ENCODE measurements at places on chromosomes 13 and 19.
A peak's percentile ranks its signal among the peaks of the same experiment; 100 is the strongest.

DNA sequence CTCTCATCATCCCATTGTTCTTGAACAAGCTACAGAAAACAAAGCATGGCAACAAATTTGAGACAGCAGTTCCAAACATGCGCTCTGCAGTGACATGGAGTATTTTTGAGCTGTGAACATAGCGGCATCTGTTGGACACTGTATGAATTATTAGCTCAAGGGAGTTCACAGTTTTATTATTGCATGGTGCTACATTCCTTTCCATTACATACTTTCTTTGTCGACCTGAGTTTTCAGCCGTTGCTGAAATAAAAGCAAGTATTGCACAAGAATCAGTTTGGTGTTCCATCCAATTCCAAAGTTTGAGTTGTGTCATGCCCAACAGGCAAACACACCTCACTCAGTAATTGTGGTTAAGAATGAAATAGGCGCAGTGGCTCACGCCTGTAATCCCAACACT lies 30.1 kb upstream of the METTL21C start:
- DNase-seq = no peak

DNA sequence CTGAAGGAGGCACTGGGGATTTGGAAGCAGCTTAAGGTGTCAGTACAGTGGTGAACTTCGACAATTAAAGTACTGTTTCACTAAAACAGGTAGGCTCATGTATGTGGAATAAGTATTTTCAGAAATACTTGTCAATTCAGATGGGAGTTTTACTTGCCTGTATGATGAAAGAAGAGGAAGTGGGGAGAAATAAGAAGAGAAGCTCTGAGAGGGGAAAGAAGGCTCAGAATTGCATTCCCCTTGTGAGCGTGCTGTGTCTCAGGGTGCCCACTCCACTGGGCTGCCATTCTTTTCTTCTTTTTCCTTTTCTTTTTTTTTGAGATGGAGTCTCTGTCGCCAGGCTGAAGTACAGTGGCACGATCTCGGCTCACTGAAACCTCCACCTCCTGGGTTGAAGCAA lies 38.6 kb upstream of the RNF17 start:
- no peak for DNase-seq

- DNase-seq = no peak
Measured at GRCh38 chr13:85377783-85378182, 421.4 kb downstream of the SLITRK6 start.

GRCh38 chr13:44063881-44064280 lies 184.2 kb downstream of the LACC1 start:
- DNase-seq = no peak

- DNase-seq = no peak
Measured at GRCh38 chr19:10535613-10536012, 8.1 kb upstream of the ATG4D start.

GRCh38 chr13:80558074-80558473 lies 217.1 kb upstream of the SPRY2 start:
- DNase-seq = no peak

GRCh38 chr13:90362707-90363106 lies 984.8 kb upstream of the MIR17HG start:
- no peak for DNase-seq

DNA sequence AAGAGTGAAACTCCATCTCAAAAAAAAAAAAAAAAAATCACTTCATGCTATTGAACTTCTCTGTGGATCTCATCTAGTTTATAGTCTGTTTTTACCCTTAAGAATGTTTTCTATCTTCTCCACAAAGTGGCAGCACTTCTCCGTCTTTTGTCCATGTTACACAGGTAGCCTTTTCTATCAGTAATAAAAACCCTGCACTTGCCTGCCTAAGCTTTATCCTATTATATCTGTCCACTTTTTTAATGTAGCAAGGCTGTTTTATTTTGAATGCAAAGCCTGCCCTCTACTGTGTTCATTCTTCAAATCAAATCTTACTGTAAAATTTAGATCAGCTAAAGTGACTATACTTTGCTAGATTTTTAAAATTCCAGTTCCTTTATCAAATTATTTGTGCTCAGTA lies 124.0 kb downstream of the STOML3 start:
- DNase-seq = no peak

- DNase-seq = no peak
Measured at GRCh38 chr19:29845574-29846176, 33.9 kb downstream of the CCNE1 start.

- no peak for DNase-seq
Measured at GRCh38 chr13:91896547-91896946, 498.1 kb downstream of the GPC5 start.

DNA sequence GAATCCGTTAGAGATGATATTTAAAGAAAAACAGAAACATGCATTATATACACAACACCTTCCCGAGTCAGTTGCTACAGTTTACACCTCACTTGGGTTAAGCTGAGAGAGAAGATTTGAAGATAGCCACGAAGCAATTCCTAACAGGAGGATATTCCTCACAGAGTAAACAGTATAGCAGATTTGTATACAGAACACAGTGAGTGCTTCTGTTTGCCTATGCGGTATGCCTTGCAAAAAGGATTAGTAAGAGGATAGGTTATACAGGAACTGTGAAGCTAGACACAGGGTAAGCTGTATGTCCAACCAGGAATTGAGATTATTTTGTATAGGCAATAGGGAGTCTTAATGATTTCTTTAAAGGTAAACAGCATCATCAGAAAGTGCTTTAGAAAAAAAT lies 471.8 kb downstream of the LIG4 start:
- DNase-seq = no peak

GRCh38 chr19:38665950-38666662 lies 18.7 kb downstream of the ACTN4 start:
- DNase-seq = no peak

- DNase-seq = no peak
Measured at GRCh38 chr13:104976986-104977385, 1558.5 kb downstream of the EFNB2 start.

DNA sequence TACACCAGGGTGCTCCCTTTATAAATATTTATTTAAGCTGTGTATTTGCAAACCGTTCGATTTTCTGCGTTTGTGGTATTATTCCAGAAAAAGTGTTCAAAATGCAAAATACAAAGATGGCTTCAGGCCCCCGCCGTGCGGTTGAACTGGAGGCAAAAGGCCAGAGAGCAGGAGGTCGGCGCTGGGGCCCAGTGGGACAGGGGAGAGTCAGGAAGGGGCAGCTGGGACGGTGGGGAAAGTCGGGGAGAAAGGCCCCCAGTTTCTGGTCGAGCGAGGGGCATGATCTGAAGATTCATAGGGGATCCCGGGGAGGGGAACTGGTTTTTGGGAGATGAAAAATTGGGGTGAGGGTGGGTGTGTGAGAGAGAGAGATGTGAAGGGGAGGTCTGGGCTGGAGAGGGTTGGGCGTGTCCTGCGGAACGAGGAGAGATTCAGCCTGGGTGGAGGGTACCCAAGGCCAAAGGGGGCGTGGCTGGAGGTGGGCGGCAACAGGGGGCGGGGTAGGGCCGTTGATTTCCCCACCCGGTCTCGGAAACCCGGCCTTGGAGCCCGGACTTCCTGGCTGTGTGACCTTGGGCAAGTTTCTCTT lies 678 bp downstream of the ISOC2 start:
- peak; percentile 64 for DNase-seq

- DNase-seq = no peak
Measured at GRCh38 chr19:54875506-54875905, 1.5 kb downstream of the FCAR start.

DNA sequence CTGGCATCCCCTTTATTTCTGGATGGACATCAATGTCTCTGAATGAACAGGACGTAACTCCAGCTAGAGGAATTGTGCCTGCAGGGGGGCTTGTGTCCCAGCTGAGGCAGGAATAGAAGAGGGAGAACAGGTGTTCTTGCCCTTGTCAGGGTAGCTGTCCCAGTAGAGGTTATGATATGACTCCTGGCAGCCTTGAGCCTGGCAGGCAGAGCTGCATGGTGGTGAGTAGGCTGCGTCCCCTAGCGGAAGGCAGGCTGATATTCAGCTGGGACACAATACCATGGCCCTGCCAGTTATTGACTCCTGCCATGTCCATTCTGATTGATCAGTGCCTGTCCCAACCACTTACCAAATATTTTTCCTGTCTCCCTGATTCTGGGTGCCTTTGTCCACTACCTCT lies 197.2 kb downstream of the RAP2A start:
- DNase-seq = no peak

DNA sequence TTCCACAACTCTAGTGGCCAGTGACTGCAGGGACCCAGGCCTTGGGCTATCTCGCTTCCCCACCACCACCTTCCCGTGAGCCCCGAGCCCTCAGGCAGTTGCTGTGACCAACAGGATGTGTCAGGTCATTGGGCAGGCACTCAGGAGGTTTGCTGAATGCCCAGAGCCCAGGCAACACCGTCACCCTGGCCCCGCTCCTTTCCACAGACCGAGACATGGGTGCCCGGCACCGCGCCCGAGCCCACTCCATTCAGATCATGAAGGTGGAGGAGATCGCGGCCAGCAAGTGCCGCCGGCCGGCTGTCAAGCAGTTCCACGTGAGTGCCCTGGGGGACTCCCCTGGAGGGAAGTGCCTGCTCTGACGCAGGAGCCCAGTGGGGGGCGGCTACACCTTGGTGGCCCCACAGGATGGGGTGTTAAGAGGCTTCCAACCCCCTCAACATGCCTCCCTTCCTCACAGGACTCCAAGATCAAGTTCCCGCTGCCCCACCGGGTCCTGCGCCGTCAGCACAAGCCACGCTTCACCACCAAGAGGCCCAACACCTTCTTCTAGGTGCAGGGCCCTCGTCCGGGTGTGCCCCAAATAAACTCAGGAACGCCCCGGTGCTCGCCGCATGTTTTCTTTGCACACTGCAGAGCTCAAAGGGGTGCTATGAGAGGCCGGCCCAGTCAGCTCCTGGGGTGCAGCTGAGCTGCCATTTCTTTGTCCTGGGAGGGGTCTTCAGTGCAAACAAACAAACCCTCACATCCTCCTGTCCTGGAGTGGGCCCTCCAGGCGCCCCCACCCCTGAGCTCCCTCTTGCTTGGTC lies 3.2 kb downstream of the RPL18A start:
- DNase-seq = no peak

DNA sequence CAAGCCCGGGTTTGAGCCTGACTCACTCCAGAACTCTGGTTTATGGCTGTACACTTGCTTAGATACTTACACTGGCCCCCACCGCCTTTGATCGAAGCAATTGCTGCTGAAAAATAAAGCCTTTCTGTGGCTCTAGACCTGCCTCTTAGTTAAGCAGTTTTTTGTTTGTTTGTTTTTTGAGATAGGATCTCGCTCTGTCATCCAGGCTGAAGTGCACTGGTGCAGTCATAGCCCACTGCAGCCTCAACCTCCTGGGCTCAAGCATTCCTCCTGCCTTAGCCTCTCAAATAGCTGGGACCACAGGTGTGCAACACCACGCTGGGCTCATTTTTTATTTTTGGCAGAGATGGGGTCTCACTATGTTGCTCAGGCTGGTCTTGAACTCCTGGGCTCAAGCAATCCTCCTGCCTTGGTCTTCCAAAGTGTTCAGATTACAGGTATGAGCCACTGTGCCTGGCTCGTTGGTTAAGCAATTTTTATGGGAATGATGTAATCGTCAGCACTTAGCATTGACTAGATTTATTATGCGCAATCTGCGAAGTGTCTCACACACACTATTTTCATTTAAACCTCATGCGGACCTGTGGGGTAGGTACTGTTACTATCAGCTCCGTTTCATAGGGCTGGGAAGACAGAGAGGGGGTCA lies 22.2 kb downstream of the PPP2R1A start:
- DNase-seq = no peak

All from GM18507 (cell line).